ENCODE measurements at places on chromosomes 5 and 9. TPM values are rescaled to one million over a fixed set of nuclear protein-coding genes. Genes with fewer than 3 reads are reported as not detected.
A peak's percentile ranks its signal among the peaks of the same experiment; 100 is the strongest.

TPPP gene
- 0.05 TPM for total RNA-seq

DNA sequence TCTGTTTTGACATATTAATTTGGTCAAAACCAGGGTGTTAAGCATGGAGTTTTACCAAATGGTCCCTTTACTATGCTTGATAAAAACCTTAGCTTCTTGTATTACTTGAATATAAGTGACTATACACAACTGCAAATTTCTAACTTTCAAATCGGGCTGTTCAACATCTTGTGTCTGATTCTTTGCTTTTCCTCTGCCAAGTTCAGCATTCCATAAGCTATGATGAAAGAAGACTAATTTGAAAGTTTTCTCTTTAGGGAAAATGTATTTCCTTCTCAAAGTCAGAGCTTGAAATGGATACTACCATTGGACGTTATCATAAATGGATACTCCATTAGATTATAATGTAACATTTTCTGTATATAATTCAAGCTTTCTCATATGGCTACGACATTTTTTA is 792.9 kb downstream of the EFNA5 start:
- no peaks in the 10 kb centered on the region for H3K36me3 ChIP-seq
- H3K27ac ChIP-seq, result no peak overlapping the region
- DNase-seq, result no peak
- no peaks in the 10 kb centered on the region for H3K4me1 ChIP-seq

DNA sequence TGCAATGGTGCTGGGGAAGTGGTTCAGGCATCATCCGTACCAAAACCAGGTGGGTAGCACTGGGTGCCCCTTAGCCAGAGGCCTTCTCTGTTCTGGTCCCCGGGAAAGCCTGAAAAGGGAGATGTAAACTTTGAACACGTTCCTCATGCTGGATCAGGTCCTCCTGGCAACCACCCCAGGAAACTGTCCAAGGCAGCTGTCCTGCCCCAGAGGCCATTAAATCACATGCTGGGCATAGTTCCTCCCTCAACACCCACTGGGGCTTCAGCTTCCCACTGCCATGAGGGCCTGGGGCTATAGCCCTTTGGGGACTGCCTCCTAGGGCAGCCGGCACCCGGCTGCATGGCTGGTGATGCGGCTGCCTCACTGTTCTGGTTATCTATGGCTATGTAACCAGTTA is 228.9 kb upstream of the MVB12B start:
- peaks cover 1% of the 10 kb centered on the region for H3K27me3 ChIP-seq
- no peak overlapping the region for H3K4me3 ChIP-seq
- H3K36me3 ChIP-seq, result no peaks in the 10 kb centered on the region
- H3K27ac ChIP-seq, result no peak overlapping the region

TMC1 gene
- not detected for total RNA-seq

CHSY3 gene
- 21.2 TPM for total RNA-seq

GRCh38 chr5:142097681-142098080 is 10.9 kb upstream of the NDFIP1 start:
- H3K27ac ChIP-seq, result no peak overlapping the region
- peaks cover 17% of the 10 kb centered on the region for H3K4me1 ChIP-seq
- no peak overlapping the region for H3K4me3 ChIP-seq
- peaks cover 3% of the 10 kb centered on the region for H3K27me3 ChIP-seq
- no peak for DNase-seq

GFRA3 gene
- total RNA-seq, result 0.13 TPM

DNA sequence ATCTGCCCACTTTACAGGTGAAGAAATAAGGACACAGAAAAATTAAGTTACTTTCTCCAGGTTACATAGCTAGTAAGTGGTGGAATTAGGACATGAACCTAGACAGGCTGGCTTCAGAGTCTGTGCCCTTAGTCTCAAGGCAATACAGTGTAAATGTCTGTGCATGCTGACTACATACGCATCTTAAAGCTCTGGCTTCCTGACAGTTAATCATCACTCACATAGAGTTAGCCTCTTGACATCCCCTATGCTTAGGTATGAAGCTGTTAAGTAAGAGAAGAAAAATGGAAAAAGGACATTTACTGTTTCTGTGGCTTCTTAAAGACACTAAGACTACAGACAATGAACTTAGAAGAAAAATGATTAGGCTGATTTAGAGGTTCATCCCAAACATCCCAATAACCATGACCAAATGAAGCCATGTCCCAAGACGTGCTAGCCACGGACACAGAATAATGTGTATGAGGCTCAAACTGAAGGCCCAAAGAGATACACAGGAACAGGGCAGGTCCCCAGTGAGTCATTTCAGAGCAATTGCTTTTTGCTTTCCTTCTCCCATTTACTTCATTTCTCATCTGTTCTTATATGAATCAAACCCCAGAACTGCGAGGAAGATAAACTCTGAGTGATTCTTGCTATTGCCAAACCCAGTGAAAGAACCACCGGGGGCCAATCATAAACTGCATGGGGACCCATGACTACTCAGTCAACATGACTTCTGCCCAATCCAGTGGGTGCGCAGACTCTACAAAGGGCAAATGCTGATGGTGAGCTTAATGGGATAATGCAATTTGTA is 100.0 kb upstream of the IFNK start:
- no peaks in the 10 kb centered on the region for H3K36me3 ChIP-seq
- no peak for DNase-seq
- H3K27me3 ChIP-seq, result peaks cover 7% of the 10 kb centered on the region
- peaks cover 15% of the 10 kb centered on the region for H3K4me1 ChIP-seq
- H3K4me3 ChIP-seq, result no peak overlapping the region
- no peak overlapping the region for H3K27ac ChIP-seq

DNA sequence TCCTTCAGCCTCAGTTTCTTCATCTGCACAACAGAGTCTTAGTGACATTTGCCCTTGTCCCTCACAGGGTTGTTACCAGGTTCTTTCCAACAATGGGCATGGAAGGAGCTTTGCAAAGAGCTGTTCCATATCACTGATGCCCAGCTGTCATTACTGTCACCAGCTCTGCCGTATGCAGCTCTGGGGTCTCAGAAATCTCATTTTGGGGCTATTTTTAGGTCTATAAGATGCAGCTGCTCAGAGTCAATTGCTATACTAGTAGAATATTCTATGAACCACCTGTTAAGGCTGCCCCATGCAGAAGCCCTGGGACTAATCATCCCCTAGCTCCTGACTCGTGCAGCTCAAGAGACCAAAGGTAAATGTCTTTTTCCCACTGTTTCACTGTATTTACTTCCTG is 105.1 kb upstream of the TNPO1 start:
- H3K4me1 ChIP-seq, result no peaks in the 10 kb centered on the region
- H3K36me3 ChIP-seq, result no peaks in the 10 kb centered on the region
- no peak for DNase-seq
- peaks cover 3% of the 10 kb centered on the region for H3K27me3 ChIP-seq
- H3K4me3 ChIP-seq, result no peak overlapping the region

DNA sequence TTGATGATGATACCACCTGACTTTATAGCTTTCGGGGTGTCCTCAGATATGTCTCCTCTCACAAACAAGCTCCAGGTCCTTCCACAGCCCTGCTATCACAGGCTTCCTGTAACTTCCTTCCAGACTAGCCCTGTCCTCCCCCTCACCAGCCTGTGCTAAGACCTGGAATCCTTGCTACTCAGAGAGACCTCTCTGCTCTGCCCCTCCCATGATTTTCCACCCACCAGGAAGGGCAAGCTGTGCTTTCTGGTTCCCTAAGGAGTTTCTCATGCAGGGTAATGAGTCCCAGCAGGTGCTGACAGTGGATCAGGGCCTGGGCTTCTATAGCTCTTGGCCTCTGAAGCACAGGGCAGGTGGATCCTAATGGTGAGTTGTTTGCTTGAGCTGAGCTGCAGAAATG is 86.9 kb downstream of the AOPEP start:
- no peaks in the 10 kb centered on the region for H3K27me3 ChIP-seq
- peaks cover 5% of the 10 kb centered on the region for H3K36me3 ChIP-seq
- no peak overlapping the region for H3K4me3 ChIP-seq
- no peak overlapping the region for H3K27ac ChIP-seq
- H3K4me1 ChIP-seq, result peaks cover 4% of the 10 kb centered on the region

DNA sequence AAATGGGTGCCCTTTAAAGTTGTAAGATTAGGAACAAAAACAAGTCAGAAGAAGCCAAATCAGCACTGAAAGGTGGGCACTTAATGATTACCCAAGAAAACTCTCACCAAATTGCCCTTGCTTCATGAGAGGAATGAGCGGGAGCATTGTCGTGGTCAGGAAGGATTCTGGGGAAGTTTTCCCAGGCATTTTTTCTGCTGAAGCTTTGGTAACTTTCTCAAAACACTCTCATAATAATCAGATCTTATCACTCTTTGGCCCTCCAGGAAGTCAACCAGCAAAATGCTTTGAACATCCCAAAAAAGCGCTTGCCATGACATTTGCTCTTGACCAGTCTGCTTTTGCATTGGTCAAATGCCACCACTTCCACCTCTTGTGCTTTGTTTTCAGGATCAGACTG is 10.4 kb upstream of the PCDHGC3 start:
- peaks cover 1% of the 10 kb centered on the region for H3K27me3 ChIP-seq
- no peak overlapping the region for H3K4me3 ChIP-seq
- no peak for DNase-seq
- H3K36me3 ChIP-seq, result peaks cover 4% of the 10 kb centered on the region

GRCh38 chr5:142806841-142807267 is 36.7 kb downstream of the ARHGAP26 start:
- H3K27me3 ChIP-seq, result peaks cover 2% of the 10 kb centered on the region
- no peak overlapping the region for H3K27ac ChIP-seq
- H3K36me3 ChIP-seq, result no peaks in the 10 kb centered on the region
- DNase-seq, result no peak
- no peak overlapping the region for H3K4me3 ChIP-seq
- peaks cover 26% of the 10 kb centered on the region for H3K4me1 ChIP-seq

GRCh38 chr9:69324549-69325401 is at the start of gene ENTREP1:
TSS of gene ENTREP1 (plus strand) at chr9:69325215. CDS start at chr9:69325310, 95 bp downstream.
- H3K4me1 ChIP-seq, result peaks cover 8% of the 10 kb centered on the region
- peak within 1 kb of the TSS; percentile 87 for H3K4me3 ChIP-seq
- peaks cover 15% of the 10 kb centered on the region for H3K27me3 ChIP-seq
- H3K36me3 ChIP-seq, result no peaks in the 10 kb centered on the region

SLC6A3 gene
- 0.10 TPM for total RNA-seq

GRCh38 chr9:36941441-36941840 is 92.6 kb downstream of the PAX5 start:
- H3K4me1 ChIP-seq, result peaks cover 6% of the 10 kb centered on the region
- no peak overlapping the region for H3K4me3 ChIP-seq
- DNase-seq, result no peak
- H3K27ac ChIP-seq, result no peak overlapping the region
- no peaks in the 10 kb centered on the region for H3K36me3 ChIP-seq

- peaks cover 6% of the 10 kb centered on the region for H3K4me1 ChIP-seq
- no peaks in the 10 kb centered on the region for H3K27me3 ChIP-seq
- DNase-seq, result no peak
- H3K27ac ChIP-seq, result no peak overlapping the region
- H3K36me3 ChIP-seq, result no peaks in the 10 kb centered on the region
Observed at GRCh38 chr9:7691909-7692308, 107.7 kb downstream of the DMAC1 start.

- DNase-seq, result no peak
- no peak overlapping the region for H3K4me3 ChIP-seq
- H3K4me1 ChIP-seq, result peaks cover 10% of the 10 kb centered on the region
- H3K36me3 ChIP-seq, result no peaks in the 10 kb centered on the region
- peaks cover 2% of the 10 kb centered on the region for H3K27me3 ChIP-seq
Observed at GRCh38 chr9:76401580-76402354, 7.5 kb upstream of the RFK start.

DNA sequence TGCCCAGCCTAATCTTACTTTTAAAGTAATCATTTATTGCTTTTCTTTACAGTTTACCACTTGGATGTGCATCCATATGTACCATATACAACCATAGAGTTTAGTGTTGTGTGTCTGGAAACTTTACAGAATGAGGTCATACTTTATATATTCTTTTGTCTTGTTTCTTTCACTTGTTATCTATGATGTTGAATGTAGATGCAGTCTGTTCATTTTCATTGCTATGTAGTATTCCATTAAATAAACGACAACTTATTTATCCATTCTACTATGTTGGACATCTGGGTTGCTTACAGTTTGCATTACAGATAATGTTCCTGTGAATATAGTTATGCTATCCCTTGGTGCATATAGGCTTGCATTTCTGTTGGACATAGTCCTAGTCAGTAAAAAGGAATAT is 21.3 kb upstream of the SMIM15 start:
- H3K27me3 ChIP-seq, result peaks cover 1% of the 10 kb centered on the region
- no peak overlapping the region for H3K27ac ChIP-seq
- H3K36me3 ChIP-seq, result peaks cover 4% of the 10 kb centered on the region
- peaks cover 7% of the 10 kb centered on the region for H3K4me1 ChIP-seq

DNA sequence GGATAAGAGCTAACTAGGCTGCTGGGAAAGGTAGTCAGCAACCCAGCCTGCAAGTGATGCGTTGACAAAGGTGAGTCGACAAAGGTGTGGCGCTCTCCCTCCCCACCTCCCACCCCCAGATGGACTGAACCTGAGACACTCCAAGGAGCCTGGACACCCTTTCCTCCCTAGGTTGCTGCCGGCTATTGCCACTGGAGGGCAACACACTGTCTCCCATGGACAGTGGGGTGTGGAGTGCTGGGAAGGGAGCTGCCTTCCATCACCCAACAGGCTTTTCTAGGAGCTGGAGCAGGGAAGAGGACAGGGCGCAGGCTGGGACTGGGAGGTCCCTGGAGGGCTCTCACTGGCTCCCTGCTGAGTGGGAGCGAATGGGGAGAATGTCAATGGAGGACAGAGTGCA is 75.4 kb upstream of the ARAP3 start:
- H3K27ac ChIP-seq, result no peak overlapping the region
- DNase-seq, result peak; percentile 57
- no peaks in the 10 kb centered on the region for H3K36me3 ChIP-seq
- H3K4me1 ChIP-seq, result peaks cover 15% of the 10 kb centered on the region

DNA sequence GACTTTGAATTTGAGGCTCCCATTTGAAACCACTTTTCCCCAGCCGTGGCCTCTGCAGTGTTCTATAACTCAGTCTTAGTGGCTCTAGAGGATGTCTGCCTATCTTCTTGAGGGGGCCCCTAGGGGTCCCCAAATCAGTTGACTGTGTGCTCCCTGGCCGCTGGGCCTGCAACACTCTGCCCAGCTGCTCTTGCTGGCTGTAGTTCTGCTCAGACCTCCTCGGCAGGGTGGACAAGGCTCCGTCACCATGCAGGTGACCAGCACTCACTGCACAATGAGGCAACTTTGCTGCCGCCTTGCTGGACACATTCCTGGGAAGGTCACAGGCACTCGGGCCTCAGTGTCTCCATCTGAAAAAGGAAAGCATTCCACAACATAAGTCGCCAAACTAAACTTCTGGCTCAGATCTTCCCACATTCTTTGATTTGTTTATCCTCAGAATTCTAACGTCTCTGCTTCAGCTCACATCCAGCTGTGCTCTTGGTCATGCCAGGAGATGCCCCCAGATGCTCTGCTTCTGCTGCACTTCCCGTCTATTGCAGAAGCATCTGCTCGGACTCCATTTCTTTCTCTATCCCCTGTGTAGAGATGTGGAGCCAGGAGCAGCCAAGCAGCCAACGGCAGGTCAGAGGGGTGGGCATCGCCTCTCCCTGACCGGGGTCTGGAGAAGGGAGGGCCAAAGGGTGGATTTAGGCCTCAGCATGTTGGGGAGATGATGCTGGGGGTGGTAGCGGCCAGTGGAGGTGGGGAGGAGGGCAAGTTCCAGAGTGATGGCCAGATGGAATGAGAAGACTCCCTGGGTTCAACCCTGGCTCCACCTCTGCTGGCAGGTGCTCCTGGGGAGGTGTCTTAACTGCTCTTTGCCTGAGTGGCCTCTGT is 133.6 kb downstream of the MVB12B start:
- no peaks in the 10 kb centered on the region for H3K36me3 ChIP-seq
- H3K4me1 ChIP-seq, result no peaks in the 10 kb centered on the region
- no peak for DNase-seq
- H3K4me3 ChIP-seq, result no peak overlapping the region
- H3K27ac ChIP-seq, result no peak overlapping the region

GRCh38 chr5:95962475-95962773 is 773 bp upstream of the ELL2 start:
- peaks cover 8% of the 10 kb centered on the region for H3K36me3 ChIP-seq
- H3K27ac ChIP-seq, result peak overlapping the region; percentile 82
- DNase-seq, result no peak
- peaks cover 11% of the 10 kb centered on the region for H3K27me3 ChIP-seq

All from endothelial cell (in vitro differentiated cells).